Stimulated activated CD4-positive, alpha-beta T cell treated with anti-CD3 and anti-CD28 coated beads, Interleukin-15, amount 100 ng/mL, for 24 hours (primary cell): ENCODE measurements at places on chromosomes 2 and 18.

- no peak for DNase-seq
Observed at GRCh38 chr2:63700271-63700670, 111.5 kb downstream of the MDH1 start.

- no peak for DNase-seq
Observed at GRCh38 chr2:33289961-33290360, 186.5 kb upstream of the RASGRP3 start.

GRCh38 chr18:59884351-59884750 is 15.4 kb upstream of the PMAIP1 start:
- DNase-seq = no peak

- no peak for DNase-seq
Observed at GRCh38 chr2:132638313-132639040, 31.5 kb downstream of the LYPD1 start.

GRCh38 chr2:46435353-46435752 is 44.0 kb upstream of the TMEM247 start:
- DNase-seq = no peak

GRCh38 chr18:57195341-57195740 is 48.5 kb downstream of the BOD1L2 start:
- no peak for DNase-seq

- DNase-seq = no peak
Observed at GRCh38 chr18:46408334-46408987, 248.6 kb downstream of the LOXHD1 start.

- no peak for DNase-seq
Observed at GRCh38 chr2:30912056-30912455, 104.8 kb upstream of the CAPN13 start.

DNA sequence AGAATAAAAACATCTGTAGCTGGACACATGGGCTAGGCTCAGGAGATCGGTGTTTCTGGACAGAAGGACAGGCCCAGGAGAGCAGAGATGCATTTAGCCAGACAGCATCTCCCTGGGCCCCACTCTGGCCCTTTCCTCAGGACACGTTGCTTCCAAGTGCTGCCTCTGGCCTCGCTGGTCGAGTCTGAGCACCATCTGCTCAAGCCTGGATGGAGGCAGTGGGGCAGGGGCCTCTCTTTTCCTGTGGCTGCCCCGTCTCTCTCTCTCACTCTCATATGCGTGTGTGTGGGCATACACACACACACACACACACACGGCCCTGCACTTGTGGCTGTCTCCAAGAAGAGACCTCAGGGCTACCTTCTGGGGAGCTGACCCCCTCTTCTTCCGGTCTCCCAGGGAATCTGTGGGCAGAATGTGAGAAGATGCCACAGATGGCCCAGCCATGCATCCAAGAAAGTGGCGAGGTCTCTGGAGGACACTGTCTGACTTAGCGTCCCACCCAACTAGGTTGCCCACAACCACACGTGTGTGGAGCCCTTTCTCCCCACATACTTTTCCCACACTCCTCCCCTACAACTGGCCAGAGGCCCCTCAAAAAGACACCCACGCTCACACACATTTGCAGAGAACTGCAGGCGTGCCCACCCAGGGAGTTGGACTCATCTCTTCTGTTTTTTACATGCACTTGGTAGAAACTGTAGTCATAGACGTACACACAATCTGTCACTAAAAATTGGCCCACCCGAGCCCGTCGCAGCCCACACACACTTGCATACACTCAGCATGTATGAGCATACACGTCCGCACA is 19.9 kb downstream of the CELF4 start:
- no peak for DNase-seq

- no peak for DNase-seq
Observed at GRCh38 chr2:121189011-121189410, 96.0 kb downstream of the TFCP2L1 start.
